ENCODE measurements at places on chromosomes 12 and 14.

- DNase-seq: no peak
These were observed 209.9 kb upstream of the NOS1 start for GRCh38 chr12:117571321-117571720.

DNA sequence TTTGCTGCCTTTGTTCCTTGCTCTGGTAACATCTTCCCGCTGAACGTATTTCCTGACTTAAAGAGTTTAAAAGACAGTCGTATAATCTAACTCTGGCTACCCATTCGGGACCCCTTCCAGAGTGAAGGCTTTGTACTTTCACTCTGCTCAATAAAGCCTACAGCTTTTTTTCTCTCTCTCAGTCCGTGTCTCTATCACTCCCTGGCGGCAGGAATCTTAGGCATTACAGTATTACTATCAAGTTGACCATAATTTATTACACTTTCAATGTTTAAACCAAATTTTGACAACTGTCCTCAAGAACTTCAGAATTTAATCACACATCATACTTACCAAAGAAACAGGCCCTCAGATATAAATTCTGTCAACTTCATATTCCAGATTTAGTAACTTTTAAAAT lies 967.9 kb downstream of the FSCB start:
- DNase-seq: no peak

DNA sequence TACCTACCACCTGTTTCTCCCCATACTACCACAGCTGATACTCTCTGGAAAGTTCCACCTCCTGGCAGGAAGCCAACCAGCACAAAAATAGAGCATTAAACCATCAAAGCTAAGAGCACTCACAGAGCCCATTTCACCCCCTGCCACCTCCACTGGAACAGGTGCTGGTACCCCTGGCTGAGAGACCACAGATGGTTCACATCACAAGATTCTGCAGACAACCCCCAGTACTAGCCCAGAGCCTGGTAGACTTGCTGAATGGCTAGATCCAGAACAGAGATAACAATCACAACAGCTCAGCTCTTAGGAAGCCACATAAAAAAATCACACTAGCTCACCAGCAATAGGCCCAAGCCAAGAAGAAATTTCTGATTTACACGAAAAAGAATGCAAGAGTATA lies 855.2 kb downstream of the FSCB start:
- no peak for DNase-seq

DNA sequence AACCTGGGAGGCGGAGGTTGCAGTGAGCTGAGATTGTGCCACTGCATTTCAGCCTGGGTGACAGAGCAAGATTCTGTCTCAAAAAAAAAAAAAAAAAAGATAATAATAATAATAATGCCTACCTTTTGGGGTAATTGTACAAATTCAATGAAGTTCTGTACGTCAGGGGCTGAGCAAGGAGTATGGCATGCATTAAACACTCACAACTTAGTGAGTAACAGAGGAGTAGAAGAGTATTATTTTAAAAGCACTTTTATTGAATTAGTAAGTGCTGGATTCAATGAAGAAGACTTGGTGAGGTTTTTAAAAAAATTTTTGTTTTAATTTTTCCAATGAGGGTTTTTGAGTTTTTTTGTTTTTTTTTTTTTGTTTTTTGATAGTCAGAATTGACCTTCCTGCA lies 783.6 kb upstream of the TBX3 start:
- no peak for DNase-seq

DNA sequence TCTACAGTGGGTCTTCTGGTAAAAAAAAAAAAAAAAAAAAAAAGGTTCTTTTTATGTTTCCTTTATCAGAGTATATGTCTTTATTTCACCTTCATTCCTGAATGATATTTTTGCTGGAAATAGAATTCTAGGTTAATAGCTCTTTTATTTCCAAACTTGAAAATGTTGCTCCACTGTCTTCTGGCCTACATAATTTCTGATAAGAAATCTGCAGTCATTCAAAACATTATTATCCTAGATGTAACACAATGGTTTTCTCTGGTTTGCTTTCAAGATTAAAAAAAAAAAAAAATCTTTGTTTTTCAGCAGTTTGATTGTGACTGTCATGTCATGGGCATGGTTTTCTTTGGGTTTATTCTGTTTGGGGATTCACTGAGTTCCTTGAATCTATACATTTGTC lies 19.5 kb downstream of the DCP1B start:
- no peak for DNase-seq

DNA sequence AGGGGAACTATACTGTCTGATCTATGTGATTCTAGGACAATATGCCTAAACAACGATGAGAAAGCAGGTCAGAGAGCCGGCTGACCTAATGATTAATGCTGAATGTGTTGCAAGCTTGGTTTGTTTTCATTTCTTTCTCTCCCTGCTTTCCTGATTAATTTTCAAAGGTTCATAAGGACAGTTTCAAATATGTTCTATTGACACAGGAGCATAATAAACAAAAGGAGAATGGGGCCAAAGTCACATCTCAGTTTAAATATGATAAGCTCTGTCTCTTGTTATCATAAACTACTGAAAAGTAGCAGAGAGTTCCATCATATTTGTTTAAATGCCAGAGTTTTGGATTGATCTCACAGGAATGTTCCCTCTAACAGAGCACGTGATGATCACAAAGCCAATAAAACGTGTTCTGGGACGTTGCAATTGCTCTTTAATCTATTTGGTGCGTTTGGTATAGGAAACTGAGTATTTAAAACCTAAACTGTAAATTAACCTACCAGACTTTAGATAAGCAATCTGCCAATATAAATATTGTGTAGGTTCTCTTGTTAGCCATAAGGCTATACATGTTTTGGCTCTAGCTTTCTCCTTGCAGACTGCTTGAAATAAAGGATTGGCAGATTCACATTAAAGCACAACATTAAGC lies 3.7 kb upstream of the HSD17B6 start:
- no peak for DNase-seq

DNA sequence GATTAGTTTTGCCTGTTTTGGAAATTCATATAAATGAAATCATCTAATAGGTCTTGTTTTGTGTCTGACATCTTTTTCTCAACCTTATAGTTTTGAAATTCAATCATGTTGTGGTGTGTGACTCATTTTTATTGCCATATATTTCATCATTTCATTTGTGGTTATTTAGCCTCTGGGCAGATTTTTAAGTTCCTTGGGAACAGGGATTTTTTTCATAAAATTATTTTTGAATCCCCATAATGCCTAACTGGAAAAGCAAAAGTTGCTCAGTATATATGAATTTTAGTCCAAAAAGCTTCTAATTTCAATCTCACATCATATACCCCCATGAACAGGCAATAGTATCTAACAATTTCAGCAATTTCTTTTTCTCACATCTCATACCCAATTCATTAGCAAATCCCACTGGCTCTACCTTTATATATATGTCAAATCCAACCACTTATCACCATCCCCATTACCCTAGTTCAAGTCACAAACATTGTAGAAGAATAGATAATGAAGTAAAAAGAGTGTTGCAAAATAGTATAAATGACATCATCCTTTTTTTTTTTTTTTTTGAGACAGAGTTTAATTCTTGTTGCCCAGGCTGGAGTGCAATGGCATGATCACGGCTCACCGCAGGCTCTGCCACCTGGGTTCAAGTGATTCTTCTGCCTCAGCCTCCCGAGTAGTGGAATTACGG lies 2.6 kb upstream of the OR6J1 start:
- no peak for DNase-seq

GRCh38 chr14:87873741-87874140 lies 119.2 kb downstream of the GALC start:
- no peak for DNase-seq

GRCh38 chr12:105921872-105922669 lies 216.7 kb downstream of the NUAK1 start:
- peak; percentile 78 for DNase-seq

All from cerebellar nuclear complex (tissue), 1 donor.